Left ventricle myocardium inferior (tissue), 1 donor: ENCODE measurements at places on chromosomes 5 and 9. TPM values are rescaled to one million over a fixed set of nuclear protein-coding genes. Genes with fewer than 3 reads are reported as not detected.

HACD4 gene
- total RNA-seq = 0.71 TPM

DPYSL3 gene
- 20.7 TPM for total RNA-seq

HTR1A gene
- not detected for total RNA-seq

DNA sequence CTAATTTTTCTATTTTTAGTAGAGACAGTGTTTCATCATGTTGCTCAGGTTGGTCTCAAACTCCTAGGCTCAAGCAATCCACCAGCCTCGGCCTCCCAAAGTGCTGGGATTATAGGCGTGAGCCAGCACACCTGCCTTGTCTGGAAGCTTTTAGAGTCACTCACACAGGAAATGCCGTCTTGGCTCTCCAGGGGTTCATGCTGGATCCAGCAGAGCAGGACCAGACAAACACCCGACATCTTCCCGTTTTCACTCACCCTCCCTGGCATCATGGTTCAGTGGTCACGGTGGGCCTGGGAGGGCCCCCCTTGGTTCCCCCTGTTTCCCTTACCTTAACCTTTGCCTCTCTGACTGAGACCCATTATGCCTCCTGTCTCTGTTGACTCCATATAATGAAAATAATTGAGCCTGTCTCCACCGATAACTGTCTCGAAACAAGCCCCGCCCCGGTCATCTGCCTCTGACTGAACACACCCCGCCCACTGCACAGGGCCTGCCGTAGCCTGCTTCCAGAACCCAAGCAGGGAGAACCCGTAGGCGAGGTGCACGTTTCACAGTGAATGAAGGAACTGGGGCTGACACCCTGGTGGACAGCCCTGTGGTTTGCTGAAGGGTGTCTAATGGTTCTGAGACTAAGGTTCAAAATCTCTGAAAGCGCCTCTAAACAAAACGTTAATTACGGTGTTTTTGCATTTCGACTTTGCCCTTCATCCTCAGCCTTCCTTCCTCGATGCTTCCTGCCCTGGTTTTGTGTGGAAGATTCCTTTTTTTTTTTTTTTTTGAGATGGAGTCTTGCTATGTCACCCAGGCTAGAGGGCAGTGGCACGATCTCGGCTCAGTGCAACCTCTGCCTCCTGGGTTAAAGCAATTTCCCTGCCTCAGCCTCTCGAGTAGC, 39.7 kb upstream of the SPRY4 start:
- H3K4me3 ChIP-seq = peak overlapping the region; percentile 48
- peak overlapping the region; percentile 94 for H3K27ac ChIP-seq
- H3K4me1 ChIP-seq = peaks cover 29% of the 10 kb centered on the region

RGS7BP gene
- 3.6 TPM for total RNA-seq

GRCh38 chr9:127854184-127854806, at the start of gene ENG:
ENG (minus strand) TSS chr9:127854658; CDS start chr9:127854355, 303 bp downstream.
- H3K4me1 ChIP-seq = peaks cover 93% of the 10 kb centered on the region
- H3K36me3 ChIP-seq = peaks cover 35% of the 10 kb centered on the region
- no peaks in the 10 kb centered on the region for H3K27me3 ChIP-seq
- H3K27ac ChIP-seq = peak within 1 kb of the TSS; percentile 97
- peak within 1 kb of the TSS; percentile 73 for H3K4me3 ChIP-seq

DNA sequence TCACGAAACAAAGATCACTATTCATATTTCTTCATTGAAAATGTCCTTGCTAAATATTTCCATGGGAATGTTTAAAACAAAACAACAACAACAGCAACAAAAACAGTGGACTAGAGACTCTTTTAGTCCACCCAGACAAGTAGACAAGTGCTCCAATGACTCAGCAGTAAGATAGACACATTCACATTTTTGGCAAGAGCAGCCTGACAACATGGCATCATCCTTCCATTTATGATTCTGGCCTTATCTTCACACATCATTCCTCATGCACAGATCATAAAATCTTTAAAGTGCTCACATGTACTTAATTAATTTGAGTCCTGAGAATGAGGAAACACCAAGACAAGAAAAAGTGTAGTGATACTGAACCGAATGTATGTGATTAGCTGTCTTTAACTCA, 132.6 kb upstream of the PDE4D start:
- no peak overlapping the region for H3K4me3 ChIP-seq
- no peaks in the 10 kb centered on the region for H3K4me1 ChIP-seq
- no peaks in the 10 kb centered on the region for H3K36me3 ChIP-seq
- no peaks in the 10 kb centered on the region for H3K27me3 ChIP-seq

GRCh38 chr5:111676466-111676865, 80.5 kb downstream of the NREP start:
- peaks cover 18% of the 10 kb centered on the region for H3K4me1 ChIP-seq
- H3K27ac ChIP-seq = no peak overlapping the region
- H3K36me3 ChIP-seq = no peaks in the 10 kb centered on the region
- DNase-seq = no peak
- H3K4me3 ChIP-seq = no peak overlapping the region

TOR4A gene
- total RNA-seq = 16.3 TPM

DNA sequence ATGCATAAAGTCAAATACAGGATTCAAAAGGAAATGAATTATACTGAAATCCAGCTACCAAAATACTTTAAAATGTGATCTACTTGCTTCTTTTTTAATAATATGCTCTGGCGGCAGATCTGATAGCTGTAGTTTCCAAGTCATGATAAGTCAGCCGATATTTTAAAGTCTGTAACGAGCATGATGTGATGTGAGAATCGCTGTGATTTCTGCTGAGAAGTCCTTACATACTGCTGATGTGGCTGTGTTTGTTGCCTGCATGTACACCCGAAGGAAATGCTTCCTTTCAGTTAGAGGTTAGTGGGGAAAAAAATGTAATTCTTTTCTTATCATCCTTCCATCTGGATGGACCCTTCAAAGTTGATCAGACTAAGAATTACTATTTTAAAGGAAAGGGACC, 4.8 kb upstream of the SEMA4D start:
- H3K27me3 ChIP-seq = peaks cover under 1% of the 10 kb centered on the region
- no peak overlapping the region for H3K27ac ChIP-seq
- H3K36me3 ChIP-seq = no peaks in the 10 kb centered on the region

- no peak overlapping the region for H3K4me3 ChIP-seq
- no peak for DNase-seq
- H3K27ac ChIP-seq = no peak overlapping the region
- peaks cover 48% of the 10 kb centered on the region for H3K27me3 ChIP-seq
- H3K36me3 ChIP-seq = peaks cover 4% of the 10 kb centered on the region
Measured at GRCh38 chr9:90822866-90823265, 21.2 kb downstream of the SYK start.

GRCh38 chr9:110999379-110999778, 38.9 kb downstream of the LPAR1 start:
- DNase-seq = no peak
- no peak overlapping the region for H3K4me3 ChIP-seq
- no peaks in the 10 kb centered on the region for H3K27me3 ChIP-seq
- H3K36me3 ChIP-seq = no peaks in the 10 kb centered on the region
- peak overlapping the region; percentile 36 for H3K27ac ChIP-seq

DNA sequence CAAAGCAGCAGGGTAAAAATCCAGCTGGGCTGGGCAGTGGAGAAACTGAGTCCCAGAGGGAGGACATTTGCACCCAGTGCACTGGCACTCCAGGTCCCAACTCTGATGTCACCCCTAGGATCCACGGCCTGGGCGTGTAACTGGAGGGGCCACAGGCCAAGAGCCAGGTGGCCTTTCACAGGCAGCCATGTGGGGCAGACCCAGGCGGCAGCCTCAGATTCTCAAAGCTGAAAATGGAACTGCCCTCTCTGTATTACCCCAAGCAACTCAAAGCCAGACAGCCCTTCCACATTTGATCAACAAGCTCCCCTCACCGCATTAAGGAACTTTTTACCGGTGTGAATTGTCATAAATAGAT, 46.7 kb downstream of the RASGEF1C start:
- DNase-seq = no peak
- H3K27ac ChIP-seq = no peak overlapping the region
- no peaks in the 10 kb centered on the region for H3K36me3 ChIP-seq
- H3K4me1 ChIP-seq = no peaks in the 10 kb centered on the region
- no peak overlapping the region for H3K4me3 ChIP-seq
- peaks cover 27% of the 10 kb centered on the region for H3K27me3 ChIP-seq

DNA sequence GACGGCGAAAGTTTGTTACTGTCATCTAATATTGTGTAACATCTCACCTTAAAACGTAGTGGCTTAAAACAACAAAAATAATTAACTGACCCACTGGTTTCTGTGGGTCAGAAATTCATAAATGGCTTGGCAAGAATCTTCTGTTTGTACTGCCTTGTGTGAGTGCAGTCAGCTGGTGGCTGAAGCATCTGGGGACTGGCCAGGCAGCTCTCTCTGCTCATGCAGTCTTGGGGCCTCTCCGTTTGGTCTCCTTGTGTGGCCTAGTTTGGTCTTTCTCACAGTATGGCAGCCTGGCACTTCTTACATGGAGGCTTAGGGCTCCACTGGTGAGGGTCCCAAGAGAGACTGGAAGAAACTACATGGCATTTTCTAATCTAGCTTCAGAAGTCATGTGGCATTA, 49.0 kb upstream of the CTXN3 start:
- no peak for DNase-seq
- no peak overlapping the region for H3K27ac ChIP-seq
- peaks cover 4% of the 10 kb centered on the region for H3K4me1 ChIP-seq
- H3K36me3 ChIP-seq = no peaks in the 10 kb centered on the region
- H3K27me3 ChIP-seq = no peaks in the 10 kb centered on the region

ADAMTS2 gene
- 4.6 TPM for total RNA-seq

DNA sequence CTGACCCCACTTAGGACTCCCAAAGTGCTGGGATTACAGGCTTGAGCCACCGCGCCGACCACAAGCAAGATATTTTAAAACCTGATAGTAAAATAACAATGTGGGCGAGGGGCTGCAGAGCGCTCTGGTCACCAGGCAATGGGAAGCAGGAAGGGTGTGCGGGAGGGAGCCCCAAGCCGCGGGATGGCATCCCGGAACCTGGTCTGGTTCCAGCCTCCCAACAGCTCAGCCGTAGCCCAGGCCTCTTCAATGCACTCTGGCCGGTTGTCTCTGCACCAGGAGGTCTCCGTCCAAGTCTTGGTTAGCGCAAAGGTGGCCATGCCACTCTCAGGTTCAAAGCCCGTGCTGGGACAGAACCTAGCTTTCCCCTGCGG, 694 bp upstream of the UAP1L1 start:
- peaks cover 34% of the 10 kb centered on the region for H3K36me3 ChIP-seq
- peaks cover 19% of the 10 kb centered on the region for H3K4me1 ChIP-seq
- no peak for DNase-seq
- H3K4me3 ChIP-seq = peak overlapping the region; percentile 85

GRCh38 chr5:153630546-153630945, 140.1 kb downstream of the GRIA1 start:
- peaks cover 35% of the 10 kb centered on the region for H3K4me1 ChIP-seq
- no peak overlapping the region for H3K27ac ChIP-seq
- no peaks in the 10 kb centered on the region for H3K27me3 ChIP-seq
- H3K4me3 ChIP-seq = no peak overlapping the region
- no peak for DNase-seq
